Lung microvascular endothelial cell (primary cell): ENCODE measurements at places on chromosomes 3 and 15.

DNA sequence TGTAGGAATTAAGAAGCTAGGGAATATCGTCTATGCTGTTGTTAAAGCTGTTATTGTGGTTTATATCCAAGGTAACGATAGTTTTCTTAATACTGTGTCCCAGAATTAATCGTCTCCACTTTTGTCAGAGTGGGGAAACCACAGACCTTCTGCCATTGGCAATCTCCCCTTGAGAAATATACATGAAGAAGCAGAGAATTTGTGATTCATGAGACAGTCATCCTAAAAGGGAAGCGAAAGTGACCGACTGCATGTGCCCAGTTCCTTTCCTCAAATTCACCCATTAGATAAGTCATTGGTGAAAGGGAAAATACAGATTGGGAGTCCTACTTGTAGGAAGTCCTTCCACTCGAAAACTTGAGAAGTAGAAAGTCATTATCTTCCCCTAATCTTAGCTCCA, 26.6 kb downstream of the DIPK2A start:
- DNase-seq, result no peak

- no peak for DNase-seq
These were observed 72.3 kb downstream of the DAPK2 start for GRCh38 chr15:63974021-63974420.

DNA sequence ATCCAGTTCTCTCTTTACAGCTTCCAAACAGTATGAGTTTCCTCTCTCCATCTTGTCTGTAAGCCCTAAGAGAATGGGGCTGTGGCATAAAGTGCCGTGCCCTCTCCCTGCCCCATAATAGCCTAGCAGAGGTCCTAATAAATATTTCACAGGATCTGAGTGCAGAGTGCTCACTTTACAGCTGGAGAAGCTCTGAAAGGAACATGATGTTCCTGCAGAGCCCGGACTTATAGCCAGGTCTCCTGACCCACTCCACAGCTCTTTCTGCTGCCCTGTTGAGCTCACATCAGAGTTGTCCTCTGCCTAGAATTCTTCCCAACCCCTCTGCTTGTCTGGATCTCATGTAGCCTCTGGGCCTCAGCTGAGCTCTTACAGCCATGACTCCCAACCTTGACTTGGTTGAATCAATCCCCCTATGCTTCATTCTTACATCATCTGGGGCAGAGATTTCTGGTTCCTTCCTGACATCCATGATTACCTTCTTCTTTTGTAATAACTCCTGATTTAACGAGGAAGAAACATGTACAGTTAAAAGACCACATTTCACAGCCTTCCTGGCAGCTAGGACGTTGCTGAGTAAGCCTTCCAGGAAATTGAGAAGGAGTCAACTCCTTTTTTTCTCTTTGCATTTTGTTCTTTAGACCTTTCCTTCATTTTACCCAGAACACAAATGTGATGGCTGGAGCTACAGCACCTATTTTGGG, 135.3 kb downstream of the RPLP1 start:
- DNase-seq, result no peak

DNA sequence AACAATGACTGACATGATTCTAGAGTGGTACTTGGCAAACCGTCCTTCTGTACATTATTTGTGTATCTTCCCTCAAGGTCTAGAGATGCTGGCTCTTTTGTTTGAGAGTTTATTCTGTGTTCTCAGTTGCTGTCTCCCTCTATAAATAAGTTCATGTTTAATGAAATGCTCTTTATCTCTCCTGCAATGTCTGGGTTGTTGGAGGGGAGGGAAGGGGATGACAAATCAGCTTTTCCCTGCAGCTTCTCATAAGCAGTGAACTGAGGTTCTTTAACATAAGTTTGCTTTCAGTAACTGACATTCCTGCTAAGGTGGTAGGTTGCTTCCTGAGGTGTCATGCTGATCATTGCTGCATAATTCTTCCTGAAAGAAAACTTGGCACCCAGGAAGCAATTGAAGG, 21.8 kb downstream of the ITPR1 start:
- DNase-seq, result no peak

- no peak for DNase-seq
These were observed 271.6 kb downstream of the ERC2 start for GRCh38 chr3:56196700-56197099.

GRCh38 chr15:61524545-61524944, 295.4 kb upstream of the RORA start:
- DNase-seq, result no peak
